ENCODE measurements at places on chromosomes 1 and 21.
A peak's percentile ranks its signal among the peaks of the same experiment; 100 is the strongest.

GRCh38 chr1:6097824-6098223 is 52.1 kb downstream of the KCNAB2 start:
- no peak for DNase-seq

DNA sequence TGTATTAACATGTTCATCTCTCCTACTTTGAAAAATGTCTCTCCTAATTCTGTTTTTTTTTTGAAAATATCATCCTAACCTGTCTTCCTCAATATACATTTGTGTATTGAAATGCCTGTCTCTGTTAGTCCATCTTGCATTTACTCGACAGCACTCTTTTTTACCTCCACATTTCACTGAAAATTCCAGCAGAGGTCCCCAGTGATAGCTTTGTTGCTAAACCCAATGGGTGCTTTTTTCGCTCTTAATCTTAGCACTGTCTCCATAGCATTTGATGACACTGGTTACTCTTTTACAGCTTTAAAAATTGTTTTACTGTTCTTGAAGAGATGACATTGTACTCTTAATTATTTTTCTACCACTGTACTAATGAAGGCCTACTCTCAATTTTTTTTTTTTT is 10.8 kb downstream of the OSBPL9 start:
- peak; percentile 26 for DNase-seq

DNA sequence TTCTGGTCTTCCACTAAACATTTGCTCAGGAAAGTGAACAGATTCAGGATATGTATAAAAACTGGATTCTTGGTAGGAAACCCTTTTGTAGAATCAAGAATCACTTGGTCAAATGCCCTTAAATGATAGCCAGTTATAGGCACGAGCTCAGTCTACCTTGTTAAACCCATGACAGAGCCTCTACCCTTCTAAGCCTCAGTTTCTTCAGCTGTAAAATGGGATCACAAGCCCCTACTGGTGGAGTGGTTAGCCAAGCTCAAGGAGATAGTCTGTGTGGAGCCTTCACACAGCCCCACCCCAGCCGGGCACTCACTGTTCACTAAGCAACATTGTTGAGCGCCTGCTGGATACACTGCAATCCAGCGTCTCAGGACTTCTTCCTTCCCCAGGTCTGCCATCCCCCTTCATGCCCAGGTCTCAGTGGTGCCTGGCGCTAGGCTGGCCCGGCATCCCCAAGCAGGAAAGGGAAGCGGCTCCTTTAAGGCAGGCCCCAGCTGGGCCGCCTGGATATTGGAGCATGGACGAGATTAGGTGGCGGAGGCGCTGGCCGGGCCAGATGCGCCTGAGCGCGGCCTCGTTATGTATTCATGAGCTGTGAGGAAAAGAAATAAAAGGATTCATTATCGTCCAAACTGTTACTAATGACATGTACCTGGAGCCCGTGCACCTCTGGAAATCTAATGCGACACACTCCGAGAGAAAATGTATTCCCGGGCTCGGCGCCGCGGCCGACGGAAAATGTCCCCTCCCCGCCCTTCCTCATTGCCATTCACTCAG is 75.6 kb downstream of the TAS1R2 start:
- DNase-seq = no peak

GRCh38 chr1:27672750-27673112 is 739 bp upstream of the IFI6 start:
- no peak for DNase-seq

- no peak for DNase-seq
Measured at GRCh38 chr1:106998431-106999002, 58.0 kb upstream of the PRMT6 start.

- no peak for DNase-seq
Measured at GRCh38 chr1:93845538-93846205, 33.3 kb downstream of the DNTTIP2 start.

GRCh38 chr1:157086299-157086698 is 13.3 kb downstream of the ETV3L start:
- DNase-seq = no peak

- DNase-seq = no peak
Measured at GRCh38 chr1:20555758-20556120, 3.4 kb downstream of the FAM43B start.

GRCh38 chr1:232018231-232019025 is 391.8 kb downstream of the DISC1 start:
- no peak for DNase-seq

GRCh38 chr1:22533244-22533895 is 29.9 kb upstream of the EPHA8 start:
- no peak for DNase-seq

GRCh38 chr1:233109096-233109495 is 158.7 kb downstream of the NTPCR start:
- DNase-seq = no peak

DNA sequence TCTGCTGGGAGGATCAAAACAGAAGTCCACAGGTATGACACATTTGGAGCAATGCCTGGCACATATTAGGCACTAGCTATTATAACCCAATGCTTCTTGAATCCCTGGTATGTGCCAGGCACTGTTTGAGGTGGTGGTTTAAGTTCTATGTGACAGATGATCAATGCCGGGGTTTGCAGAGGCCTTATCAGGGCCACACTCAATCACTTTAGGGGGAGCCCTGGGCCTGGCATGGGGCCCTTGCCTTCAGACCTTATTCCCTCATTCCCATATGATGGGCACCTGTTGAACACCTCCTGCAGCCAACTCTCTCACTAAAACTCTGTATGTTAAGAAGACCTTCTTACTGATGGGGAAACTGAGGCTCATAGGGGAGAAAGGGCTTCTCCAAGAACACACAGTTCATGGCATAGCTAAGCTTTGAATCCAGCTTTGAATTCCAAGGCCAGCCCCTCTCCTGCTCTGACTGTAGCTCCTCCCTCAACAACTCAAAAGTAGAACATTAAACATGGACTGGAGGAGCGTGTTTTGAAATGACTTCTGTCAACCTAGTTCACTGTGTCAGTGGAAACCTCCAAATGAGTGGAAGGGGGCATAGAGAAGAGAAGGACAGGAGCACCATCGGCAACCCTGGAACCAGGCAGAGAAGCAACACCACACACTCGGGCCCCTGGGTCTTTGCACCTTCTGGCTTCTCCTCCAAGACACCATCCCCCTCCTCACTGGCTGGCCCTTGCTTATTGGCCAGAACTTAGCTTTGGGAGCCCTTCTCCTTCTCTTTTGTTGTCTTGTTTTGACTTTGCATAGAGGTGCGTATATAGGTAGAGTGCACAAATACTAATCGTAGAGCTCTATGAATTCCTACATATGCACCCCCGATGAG is 6.6 kb upstream of the IFFO2 start:
- no peak for DNase-seq

- DNase-seq = no peak
Measured at GRCh38 chr1:198649232-198649967, 10.6 kb downstream of the PTPRC start.

DNA sequence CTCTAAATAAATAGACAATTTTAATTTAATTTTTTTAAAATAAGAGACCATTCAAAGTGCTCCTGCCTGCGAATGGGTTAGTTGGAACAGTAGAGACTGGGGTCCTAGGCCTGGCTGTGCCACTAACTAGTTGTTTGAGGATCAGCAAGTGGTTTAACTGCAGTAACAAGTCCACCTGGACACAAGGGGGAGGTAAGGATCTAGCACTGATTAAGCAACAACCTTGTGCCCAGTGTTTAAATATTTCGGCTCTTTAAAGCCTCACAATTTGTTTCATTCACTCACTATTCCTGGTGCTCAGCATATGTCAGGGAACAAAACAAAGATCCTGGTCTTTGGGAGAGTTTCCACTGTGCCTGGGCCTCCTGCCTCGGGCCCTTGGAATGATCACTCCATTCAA is 1.6 kb upstream of the AGT start:
- no peak for DNase-seq

DNA sequence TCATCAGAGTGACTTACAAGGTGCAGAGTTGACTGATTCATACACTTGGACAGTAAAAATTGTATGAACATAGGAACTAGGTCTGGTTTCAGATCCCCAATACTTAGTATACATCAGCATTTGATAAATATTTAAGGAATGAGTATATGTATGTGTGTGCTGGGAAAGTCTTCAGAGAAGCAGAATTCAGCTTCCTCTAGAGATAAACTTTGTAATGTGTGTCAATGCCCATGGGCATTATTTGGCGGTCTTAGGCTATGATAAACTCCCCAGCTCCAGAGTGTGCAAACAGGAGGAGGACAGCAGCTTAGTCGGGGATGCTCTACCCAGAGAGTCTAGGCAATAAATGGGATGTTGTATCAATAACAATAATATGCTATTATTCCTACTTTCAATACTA is 2.9 kb upstream of the CAMK1G start:
- DNase-seq = no peak

DNA sequence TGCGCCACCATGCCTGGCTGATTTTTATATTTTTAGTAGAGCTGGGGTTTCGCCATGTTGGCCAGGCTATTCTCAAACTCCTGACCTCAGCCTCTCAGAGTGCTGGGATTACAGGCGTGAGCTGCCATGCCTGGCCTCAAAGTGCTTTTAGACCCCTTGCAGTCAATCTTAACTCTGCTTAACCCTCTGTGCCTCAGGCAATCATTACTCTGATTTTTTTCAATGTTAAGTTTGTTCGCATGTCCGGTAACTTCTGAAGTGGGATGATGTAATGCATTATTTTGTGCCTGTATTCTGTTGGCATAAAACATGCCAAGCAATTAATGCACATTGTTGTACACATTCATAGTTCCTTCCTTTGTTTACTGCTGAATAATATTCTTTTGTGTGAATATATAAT is 18.6 kb downstream of the SMG7 start:
- DNase-seq = no peak

DNA sequence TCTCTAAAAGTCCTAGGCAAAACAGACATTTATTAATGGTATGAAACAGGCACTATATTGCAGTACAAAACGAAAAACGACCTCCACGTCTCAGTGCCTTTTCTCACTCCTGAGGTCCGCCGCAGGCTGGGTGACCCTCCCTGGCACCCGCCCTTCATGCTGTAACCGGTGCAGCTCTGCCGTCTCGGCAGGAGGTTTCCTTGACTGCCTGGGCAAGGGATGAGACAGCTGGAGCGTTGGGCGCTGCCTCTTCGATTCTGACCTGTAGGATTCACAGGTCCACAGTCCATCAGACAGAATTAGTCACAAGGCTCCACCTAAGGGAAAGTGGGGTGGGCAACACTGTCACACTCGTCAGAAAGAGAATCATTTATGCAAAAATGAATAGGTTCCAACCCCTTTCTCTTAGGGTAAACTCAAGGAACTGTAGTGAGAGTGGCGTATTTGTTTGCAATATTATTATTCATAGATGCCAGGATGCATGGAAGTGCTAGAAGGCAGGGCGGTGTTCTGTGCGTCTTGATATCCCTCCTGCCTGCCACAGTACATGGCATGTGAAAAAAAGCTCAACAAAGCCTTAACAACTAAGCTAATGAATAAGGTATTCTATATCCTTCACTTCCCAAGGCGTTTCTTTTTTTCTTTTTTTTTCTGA is 23.5 kb upstream of the ZBTB18 start:
- DNase-seq = no peak

GRCh38 chr1:156623946-156624813 is 5.0 kb downstream of the HAPLN2 start:
- peak; percentile 69 for DNase-seq

DNA sequence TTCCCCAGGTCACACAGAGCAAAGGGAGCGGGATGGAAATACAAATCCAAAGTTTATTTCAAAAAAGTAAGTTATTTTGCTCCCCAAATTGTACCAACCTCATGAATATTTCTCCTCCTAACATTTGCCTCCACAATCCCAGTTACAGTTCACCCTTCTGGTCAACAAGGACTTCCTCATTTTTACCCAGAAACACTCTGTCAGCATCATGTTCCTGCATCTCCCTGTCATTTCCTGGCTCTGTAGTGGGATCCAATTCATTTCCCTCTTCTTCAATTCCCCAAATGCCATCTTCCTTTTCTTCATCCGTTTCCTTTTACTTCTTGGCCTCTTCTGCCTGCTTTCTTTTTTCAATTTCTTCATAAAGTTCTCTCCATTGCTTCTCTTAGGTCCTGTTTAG is 32.0 kb upstream of the EPS15 start:
- DNase-seq = no peak

GRCh38 chr1:4322881-4323280 is 331.5 kb upstream of the AJAP1 start:
- peak; percentile 7 for DNase-seq

GRCh38 chr1:47978486-47978885 is 18.7 kb downstream of the TRABD2B start:
- no peak for DNase-seq

DNA sequence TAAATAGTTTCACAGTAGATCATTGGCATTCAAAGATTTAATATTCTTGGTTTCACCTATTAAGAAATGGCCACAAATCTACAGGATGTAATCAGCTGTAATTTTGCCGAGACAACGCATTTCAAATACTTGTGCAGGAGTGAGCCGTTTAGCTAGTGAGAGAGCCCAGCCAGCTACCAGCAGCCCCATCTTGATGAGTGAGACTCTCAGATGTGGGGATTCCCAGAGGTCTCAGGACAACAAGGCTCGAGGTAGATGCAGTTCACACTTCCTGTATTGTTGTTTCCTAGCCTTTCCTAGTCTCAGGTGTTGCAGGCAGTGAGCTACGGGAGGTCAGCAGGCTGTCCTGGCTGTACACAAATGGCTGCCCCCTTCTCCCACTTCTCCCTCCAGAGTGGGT is 108.6 kb downstream of the PBX1 start:
- DNase-seq = peak; percentile 37

- DNase-seq = no peak
Measured at GRCh38 chr1:167776616-167777268, 55.0 kb downstream of the MPZL1 start.

- peak; percentile 84 for DNase-seq
Measured at GRCh38 chr1:155051777-155052398, 772 bp downstream of the ADAM15 start.

DNA sequence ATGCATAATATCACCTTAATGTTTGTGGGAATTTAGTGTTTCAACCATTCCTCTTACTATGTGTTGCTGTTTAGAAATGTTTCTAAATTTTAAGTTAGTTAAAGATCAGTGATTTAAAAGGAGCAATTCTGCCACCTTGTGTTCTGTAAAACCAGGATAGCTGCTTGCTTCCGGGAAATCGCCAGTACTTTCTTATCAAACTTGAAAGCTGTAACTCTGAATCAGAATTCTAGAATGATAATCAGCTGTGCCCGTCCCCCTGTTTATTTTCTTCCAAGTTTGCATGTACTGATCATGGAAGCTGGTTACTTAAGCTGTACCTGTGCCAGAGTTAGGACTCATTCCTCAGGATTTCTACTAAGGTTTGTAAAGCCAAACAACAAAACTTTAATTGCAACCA is 656.4 kb downstream of the LTN1 start:
- no peak for DNase-seq

DNA sequence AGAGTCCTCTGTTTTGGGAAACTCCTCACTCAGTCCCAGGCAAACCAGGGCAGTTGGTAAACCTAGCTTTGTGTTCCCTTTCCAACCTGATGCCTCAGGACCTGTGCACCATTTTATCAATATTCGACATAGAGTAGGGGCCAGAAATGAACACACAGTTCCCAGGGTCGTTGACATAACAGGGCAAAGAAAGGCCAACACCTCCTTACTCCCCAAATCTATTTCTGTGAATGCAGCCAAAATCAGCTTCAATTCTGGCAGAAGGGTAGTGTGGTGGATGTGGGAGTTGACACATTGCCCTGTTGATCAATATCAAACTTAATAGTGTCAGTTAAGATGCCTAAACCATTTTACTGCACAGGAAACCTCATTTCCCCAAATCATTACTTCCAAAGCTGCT is 104.6 kb upstream of the SPATA6 start:
- DNase-seq = no peak
